Iris pigment epithelial cell (primary cell): ENCODE measurements at places on chromosomes 2 and 18.

- DNase-seq: no peak
Observed at GRCh38 chr2:7984693-7985353, 697.0 kb upstream of the ID2 start.

DNA sequence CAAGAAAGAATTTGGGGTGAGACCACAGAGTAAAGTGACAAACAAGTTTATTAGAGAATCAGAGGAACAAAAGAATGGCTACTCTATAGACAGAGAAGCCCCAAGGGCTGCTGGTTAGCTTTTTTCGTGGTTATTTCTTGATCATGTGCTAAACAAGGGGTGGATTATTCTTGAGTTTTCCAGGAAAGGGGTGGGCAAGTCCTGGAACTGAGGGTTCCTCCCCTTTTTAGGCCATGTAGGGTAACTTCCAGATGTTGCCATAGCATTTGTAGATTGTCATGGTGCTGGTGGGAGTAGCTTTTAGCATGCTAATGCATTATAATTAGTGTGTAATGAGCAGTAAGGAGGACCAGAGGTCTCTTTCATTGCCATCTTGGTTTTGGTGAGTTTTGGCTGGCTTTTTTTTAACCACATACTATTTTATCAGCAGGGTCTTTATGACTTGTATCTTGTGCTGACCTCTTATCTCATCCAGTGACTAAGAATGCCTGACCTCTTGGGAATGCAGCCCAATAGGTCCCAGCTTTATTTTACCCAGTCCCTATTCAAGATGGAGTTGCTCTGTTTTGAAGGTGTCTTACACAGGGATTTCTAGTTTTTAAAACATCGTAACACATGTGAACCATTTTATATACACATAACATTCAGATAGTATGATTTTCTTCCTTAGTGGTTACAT is 77.8 kb downstream of the MYO1B start:
- DNase-seq: no peak

GRCh38 chr18:61852496-61852895 is 40.3 kb downstream of the RNF152 start:
- DNase-seq: no peak

GRCh38 chr2:207766697-207767460 is 2.8 kb downstream of the FZD5 start:
- no peak for DNase-seq

- peak; percentile 49 for DNase-seq
Observed at GRCh38 chr18:3354506-3354905, 92.6 kb downstream of the MYL12B start.

GRCh38 chr18:10453261-10453805 is 1.1 kb upstream of the APCDD1 start:
- DNase-seq: no peak

DNA sequence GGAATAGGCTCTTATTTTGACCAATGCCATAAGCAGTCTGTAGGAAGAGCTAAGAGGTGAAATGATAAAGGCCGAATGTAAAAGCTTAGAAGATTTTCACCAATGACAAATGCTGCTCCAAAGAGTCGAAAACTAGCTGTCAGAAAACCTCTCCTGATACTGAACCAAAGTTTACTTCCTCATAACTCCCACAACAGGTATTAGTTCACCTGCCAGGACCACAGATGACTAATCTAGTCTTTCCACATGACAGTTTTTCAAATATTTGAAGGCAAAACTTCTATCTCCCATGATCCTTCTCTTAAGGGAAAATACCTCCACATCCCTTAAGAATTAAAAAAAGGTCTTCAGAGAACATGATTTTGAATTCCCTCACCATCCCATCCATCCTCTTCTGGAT is 473.2 kb upstream of the SPHKAP start:
- no peak for DNase-seq

DNA sequence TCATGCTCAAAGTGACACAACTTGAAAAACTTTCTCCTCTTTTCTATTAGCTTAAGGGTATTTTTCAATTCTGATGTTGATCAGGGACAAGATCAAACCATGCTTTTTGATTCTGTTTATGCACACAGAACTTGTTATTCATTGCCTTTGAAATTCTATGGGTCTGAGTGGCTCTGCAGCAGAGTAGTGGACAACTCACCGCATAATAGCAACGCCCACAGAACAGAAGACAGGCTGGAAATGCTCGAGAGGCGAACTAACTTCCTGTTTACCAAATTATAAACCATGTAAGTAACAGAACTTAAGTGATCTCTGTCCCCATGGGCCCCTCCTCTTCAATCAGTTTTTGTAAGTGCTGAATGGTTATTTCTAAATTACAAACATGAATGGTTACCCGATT is 131.2 kb downstream of the CBLN2 start:
- no peak for DNase-seq

DNA sequence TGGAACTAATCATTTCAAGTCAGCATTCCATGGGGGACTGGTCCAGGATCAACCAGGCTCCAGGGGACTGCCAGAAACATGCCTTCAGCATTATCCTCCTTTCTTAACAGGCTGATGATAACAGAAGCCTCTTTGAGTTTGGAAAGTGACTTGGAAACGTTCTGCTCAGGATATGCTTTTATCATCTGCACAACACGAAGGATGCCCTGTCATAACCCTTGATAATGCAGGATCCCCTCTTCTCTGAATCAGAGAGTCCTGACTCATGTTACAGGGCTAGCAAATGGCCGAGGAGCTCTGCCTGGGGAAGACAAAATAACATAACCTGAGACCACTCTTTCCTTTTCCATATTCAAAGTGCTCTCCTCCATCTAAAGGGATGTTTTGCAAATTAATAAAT is 6.7 kb downstream of the SCYGR3 start:
- peak; percentile 47 for DNase-seq

GRCh38 chr2:174012347-174013314 is 47.5 kb upstream of the SP3 start:
- DNase-seq: peak; percentile 66

DNA sequence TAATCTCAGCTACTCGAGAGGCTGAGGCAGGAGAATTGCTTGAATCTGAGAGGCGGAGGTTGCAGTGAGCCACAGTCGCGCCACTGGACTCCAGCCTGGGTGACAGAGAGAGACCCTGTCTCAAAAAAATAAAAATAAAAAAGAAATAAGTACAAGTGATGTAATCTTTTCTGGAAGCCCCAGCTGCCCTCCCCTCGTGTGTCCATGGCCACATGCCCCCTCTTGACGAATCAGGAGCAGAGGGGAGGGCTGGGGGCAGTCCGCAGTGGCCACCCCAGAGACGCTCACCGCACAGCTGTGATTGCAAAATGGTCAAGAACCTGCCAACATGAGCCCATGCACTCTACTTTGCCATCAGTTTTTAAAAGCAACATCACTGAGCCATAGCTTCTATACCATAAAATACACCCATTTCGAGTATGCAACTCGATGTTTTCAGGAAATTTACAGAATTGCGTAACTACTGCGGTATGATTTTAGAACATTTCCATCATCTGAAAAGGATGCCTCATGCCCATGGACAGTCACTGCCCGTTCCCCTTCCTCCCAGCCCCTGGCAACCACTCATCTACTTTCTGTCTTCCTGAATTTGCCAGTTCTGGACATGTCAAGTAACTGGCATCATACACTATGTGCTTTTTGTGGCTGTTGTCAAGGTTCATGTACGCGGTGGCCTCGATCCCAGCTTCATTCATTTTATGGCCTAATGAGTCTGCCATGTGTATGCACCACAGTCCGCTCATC is 88.1 kb downstream of the NDUFA10 start:
- no peak for DNase-seq

GRCh38 chr2:151967829-151968722 is 130.8 kb downstream of the CACNB4 start:
- no peak for DNase-seq

GRCh38 chr2:67260343-67261277 is 136.5 kb upstream of the ETAA1 start:
- DNase-seq: peak; percentile 99

DNA sequence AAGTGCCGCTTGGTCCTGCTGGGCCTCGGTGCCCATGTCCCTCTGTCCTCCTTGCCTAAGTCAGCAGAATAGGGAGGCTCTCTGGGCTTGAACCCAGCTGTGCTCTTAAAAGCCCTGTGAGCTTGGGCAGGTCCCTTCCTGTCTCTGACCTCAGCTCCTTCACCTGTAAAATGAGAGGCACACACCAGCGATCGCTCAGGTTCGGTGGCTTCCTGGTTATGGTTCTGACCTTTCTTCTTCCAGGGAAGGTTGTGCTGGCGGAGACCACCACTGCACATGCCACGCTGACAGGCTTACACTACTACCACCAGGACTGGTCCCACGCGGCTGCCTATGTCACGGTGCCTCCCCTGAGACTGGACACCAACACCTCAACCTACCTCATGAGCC is 36.1 kb upstream of the MAPRE3 start:
- DNase-seq: no peak

DNA sequence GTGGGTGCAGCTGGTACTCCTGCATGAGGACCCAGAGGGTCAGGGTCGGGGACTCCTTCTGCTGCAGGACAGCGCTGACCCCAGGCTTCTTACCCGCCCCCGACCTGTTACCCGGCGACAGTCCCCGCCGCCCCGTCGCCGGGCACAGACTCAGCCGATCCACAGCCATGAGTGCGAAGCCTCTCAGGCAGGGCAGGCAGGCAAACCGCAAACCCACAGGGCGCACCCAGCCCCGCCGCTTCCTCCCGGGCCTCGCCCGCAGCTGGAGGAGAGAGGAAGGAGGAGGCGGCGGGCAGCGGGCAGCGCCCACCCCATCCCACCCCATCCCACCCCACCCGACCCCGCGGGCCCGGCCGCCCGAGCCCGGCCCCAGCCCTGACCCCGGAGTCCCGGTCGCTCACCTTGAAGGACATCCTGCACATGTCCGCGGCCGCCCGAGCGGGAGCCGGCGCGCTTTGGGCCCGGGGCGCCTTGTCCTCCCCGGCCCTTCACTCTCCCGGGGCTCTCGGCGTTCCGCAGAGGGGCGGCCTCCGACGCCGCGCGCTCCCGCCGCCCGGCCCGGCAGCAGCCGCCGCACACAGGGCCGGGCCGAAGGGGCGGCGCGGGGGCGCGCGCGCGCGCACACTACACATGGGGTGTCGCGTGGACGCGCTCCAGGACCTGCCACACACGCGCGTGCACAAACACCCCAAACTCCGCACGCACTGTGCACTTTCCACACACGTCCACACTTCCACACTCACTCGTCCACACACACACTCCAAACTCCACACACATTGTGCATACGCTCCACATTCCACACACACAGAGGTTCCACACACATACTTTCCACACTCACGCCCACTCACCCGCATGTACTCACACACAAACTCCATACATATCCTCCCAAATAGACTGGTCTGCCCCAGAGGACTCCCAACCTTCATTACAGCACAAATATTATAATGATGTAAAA is at the start of gene ANKRD29:
Gene ANKRD29 (minus strand): TSS at position 603 of the 955 bp plus-strand sequence. CDS start 181 bp downstream, at position 422.
- peak; percentile 36 for DNase-seq

GRCh38 chr2:7490672-7491071 is 573.5 kb downstream of the RNF144A start:
- no peak for DNase-seq

GRCh38 chr18:26677957-26678356 is 129.6 kb upstream of the KCTD1 start:
- no peak for DNase-seq

GRCh38 chr2:171210216-171210863 is 49.6 kb upstream of the TLK1 start:
- no peak for DNase-seq

GRCh38 chr18:26479681-26480079 is 68.7 kb downstream of the KCTD1 start:
- no peak for DNase-seq

DNA sequence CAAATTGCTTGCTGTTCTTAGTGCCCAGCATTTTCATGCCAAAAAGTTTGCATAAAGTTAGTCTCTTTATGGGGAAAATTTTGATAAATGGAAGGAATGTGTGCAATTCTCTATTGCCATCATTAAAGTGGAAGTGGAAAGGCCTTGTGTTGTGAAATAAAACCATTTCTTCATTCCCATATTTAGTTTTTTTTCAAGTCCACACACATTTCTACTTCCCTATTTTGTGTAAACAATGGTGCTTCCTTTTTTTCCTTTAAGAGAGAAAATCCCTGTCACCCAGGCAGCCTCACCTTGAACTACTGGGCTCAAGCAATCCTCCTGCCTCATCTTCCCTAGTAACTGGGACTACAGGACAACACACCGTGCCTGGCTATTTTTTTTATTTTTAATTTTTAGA is 42.3 kb upstream of the NCOA1 start:
- no peak for DNase-seq

DNA sequence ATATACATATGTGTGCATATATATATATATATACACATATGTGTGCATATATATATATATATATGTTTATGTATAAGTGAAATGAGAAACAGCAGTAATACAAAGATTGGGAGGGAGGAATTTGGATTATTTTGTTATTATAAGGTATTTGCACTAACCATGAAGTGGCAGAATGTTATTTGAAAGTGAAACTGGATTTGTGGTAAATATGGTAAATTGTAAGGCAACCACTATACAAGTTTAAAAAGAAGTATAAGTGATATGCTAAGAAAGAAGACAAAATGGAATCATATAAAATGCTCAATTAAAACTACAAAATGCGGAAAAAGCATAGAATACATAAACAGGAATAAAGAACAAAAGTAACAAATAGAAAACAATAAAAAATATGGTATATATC is 37.5 kb downstream of the FBXO15 start:
- DNase-seq: no peak

- DNase-seq: no peak
Observed at GRCh38 chr2:8278709-8279354, 403.0 kb upstream of the ID2 start.

GRCh38 chr18:76821875-76822505 is 367 bp upstream of the ZNF236 start:
- DNase-seq: peak; percentile 45

- no peak for DNase-seq
Observed at GRCh38 chr2:8276026-8276425, 405.8 kb upstream of the ID2 start.

DNA sequence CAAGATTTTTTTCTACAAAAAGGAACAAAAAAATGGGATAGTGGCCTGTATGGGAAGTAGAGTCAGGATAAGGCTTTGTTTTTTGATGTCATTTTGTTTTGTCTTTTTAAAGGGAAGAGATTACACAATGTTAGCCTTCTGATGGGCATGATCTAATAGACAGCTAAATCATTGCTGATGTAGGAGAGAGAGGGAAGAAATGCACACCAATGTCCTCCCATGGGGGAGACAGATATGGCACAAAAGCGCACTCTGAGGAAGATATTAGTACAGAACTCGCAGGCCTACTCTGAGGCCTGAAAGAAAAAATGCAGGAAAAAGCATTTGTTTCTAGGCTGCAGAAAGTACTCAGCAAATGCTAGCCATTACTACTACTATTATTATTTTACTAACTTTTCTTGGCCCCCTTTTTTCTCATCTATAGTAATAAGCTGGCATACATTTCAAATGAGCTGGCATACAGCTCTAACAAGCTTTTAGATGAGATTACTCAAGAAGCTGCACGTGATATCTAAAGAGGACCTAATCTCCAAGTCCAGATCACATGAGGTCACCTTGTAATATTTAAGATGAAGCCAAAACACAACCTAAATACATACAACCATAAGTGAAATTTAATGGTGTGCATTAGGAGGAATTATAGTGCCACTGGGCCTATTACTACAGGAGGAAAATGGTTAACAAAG is 269.4 kb upstream of the TANK start:
- no peak for DNase-seq
